H7 (cell line): ENCODE measurements at places on chromosomes 16 and 17. TPM values are rescaled to one million over a fixed set of nuclear protein-coding genes. Genes with fewer than 3 reads are reported as not detected.

Gene ARL5C
- not detected in 2 replicates for total RNA-seq

Gene ARHGAP23
- 15.4 and 17.2 TPM in 2 replicates for total RNA-seq

Gene TMC8
- total RNA-seq: 0.67 and 3.3 TPM in 2 replicates

Gene ADCY9
- 6.0 and 6.5 TPM in 2 replicates for total RNA-seq

Gene CDH1
- total RNA-seq: 19.0 and 38.6 TPM in 2 replicates

DNA sequence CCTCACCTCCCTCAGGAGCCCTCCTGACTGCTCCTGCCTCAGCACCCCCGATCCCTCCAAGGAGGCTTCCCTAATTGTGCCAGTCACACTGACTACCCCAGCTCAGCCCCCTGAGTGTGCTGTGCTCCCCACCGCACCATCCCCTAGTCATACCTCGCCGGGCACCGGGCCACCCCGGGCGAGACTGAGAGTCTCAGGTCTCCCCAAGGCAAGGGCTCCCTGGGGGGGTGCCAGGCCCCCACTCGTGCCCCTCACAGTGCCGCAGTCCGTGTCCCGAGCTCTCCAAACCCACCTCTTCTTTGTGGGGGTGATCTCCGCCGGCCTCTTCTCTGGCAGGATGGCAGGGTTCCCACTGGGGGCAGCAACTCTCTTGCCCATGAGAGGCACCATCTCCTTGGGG, 3.2 kb downstream of the TRPV3 start:
- DNase-seq: peak; percentile 41

DNA sequence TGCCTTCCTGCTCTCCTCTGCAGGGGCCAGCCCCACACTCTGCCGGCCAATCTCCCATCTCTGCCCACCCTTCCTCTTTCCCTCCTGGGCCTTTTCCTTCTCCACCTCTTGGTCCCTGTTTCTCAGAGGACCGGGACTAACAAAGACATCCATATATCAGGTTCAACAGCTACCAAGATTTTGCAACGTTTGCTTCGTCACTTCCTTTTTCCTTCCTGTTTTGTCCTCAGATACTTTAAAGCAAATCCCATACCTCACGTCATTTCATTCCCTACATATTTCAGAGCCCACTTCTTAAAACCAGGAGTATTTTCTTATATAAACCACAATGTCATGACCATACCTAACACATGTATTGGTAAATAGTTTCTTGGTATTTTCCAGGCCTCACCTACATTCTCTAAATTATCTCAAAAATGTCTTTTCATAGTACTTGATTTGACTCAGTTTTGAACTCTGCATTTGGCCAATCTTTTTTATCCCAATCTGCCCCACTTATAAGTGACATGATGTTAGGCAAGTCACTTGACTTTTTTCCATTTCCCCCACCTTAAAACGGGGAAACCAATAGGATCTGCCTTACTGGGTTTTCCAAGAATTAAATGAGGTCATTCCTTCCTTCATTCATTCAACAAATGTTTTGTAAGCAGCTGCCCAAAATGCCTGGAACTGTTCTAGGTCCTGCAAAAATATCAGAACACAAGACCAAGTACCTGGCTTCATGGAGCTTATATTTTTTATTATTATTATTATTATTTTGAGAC, 7.2 kb upstream of the USP10 start:
- no peak for DNase-seq

DNA sequence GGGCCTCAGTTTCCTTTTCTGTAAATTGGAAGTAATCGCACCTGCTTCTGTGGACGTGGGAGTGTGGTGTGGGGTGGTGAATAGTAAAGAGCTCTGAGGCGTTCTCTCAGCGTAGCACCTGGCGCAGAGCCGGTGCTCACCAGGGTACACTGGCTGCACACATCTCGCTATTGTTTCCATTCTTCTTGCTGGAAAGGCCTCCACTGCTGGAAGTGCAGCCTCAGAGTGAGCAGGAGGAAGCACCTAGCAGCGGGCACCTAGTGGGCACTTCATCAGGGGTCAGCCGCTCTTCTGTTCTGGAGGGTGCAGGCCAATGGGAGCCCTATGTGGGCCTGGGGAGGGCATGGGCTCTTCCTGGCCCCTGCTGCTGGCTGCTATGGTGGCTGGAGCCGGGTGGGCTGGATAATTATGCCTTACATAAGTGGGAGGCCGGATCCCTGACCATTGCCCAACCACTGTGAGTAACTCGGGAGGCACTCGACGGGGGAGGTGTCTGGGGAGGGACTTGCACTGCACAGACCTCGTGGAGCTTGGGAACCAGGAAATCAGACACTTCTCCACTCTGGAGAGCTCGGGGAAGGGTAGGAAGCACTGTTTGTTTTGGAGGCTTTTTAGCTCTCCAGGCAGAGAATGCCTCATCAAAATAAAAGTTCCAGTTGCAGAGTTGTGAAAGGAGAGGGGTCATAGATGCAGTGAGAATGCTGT, 1.7 kb downstream of the MAP2K3 start:
- DNase-seq: peak; percentile 55

GRCh38 chr16:66832190-66832589, 1.4 kb upstream of the NAE1 start:
- DNase-seq: no peak

GRCh38 chr16:52095471-52095870, 451.5 kb downstream of the TOX3 start:
- DNase-seq: no peak

DNA sequence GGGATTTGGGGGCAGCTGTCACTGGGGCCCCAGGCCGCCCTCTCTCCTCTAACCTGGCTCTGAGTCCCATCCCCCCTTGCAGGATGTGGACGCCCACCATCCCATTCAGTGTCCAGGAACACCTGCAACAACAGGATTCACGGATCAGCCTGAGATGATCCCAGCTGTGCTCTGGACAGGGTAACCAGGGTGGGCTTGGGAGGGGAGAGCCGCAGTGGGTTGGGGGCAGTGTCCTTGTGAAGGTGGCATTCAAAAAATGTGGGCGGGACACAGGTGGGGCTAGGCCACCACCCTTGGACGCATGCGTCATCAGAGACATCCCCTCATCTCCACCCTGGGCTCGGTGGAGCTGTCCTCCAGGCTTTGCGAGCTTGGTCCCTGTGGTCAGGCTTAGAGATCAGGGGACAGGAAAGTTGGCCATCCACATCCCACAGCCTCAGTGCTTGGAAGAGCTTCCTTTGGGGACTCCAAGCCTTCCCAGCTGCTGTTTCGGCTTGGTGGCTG, 19.1 kb downstream of the DEXI start:
- DNase-seq: no peak

- DNase-seq: no peak
Observed at GRCh38 chr17:19327031-19327783, 35.3 kb downstream of the B9D1 start.

- peak; percentile 80 for DNase-seq
Observed at GRCh38 chr16:30628628-30629540, 18.7 kb upstream of the ZNF689 start.
